ENCODE measurements at places on chromosomes 1 and 21.

GRCh38 chr1:167463080-167463479 lies 55.2 kb downstream of the CD247 start:
- no peak for DNase-seq

- no peak for DNase-seq
Measured at GRCh38 chr1:56081173-56081572, 498.2 kb downstream of the PLPP3 start.

DNA sequence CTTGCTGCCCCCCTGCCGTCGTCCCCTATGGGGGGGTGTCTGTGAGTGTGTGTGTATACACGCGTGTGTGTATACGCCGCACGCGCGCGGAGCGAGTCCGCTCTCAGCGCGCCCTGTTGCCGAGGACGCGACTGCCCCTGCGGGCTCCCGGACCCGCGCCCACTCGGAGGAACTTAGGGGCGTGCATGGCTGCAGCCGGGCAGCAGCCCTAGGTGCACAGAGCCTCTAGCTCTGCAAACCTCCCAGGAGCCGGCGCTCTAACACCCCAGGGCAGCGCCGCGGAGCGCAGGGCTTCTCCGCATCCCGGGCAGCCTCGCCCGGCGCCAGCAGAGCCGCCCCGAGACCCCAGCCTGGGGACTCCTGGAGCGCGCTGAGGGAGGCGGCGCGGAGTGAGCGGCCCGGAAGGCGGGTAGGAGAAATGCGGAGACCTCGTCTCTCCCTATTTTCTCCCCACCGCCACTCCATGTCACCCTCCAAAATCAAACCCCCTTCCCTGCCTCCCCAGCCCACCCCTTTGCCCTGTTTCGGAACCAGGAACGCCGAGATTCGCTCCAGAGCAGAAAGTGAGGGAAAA lies 574 bp downstream of the ITPKB start:
- DNase-seq = no peak

DNA sequence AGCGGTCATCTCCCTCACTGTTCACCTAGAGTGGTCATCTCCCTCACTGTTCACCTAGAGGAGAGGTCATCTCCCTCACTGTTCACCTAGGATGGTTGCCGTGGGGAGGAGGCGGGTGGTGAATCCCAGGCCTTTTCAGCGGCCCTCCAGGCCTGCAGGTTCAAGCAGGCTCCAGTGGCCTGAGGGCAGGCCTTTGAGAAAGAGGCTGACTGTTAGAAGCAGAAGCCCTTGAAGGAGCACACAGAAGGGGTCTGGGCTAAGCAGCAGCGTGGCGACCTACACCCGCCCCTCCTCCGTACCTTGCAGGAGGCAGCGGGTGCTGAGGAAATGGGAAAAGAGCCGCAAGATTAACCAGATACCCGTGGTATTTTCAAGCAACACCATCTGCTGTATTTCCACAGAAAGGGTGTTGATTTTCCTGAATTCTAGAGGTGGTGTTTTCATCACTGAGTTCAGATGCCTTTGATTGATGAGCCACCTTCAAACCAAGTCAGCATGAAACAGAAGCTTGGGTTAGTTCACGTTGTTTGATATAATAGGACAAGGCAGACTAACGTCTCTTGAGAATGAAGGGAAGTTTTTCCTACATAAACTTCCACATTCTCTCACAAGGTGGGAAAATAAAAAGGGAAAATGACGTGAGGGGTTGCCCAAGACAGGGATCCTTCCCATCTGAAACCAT lies 289.5 kb downstream of the KIF26B start:
- DNase-seq = no peak

DNA sequence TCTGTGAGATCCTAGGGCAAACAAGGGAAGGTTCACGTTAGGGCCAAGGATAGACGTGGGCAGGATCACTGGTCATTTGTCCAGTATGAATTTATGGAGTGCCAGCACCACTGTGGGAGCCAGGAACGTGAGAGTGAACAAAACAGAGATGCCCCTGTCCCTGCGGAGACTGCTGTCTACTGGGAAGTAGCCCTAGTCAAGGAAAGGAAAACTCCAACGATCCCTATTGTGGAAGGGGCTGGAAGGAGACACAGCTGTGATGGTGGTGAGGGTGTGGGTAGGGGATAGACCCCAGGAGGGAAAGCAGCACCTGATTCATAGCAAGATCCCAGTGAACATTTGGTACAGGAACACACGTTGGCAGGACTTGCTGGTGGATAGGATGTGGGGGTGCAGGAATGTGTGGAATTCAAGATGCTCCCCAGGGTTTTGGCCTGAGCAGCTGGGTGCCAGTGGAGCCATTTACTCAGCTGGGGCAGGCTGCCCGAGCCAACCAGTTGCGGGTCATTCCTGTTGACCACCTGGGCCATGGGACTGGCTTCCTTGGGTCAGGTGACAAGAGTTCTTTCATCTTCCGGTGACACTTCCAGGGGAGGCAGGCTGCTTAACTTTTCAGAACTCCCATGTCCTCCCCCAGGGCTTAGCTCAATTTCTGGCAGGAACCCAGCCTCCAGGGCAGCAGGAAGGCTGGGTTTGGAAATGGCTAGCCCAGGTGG lies 1.2 kb upstream of the ATP13A2 start:
- peak; percentile 61 for DNase-seq

DNA sequence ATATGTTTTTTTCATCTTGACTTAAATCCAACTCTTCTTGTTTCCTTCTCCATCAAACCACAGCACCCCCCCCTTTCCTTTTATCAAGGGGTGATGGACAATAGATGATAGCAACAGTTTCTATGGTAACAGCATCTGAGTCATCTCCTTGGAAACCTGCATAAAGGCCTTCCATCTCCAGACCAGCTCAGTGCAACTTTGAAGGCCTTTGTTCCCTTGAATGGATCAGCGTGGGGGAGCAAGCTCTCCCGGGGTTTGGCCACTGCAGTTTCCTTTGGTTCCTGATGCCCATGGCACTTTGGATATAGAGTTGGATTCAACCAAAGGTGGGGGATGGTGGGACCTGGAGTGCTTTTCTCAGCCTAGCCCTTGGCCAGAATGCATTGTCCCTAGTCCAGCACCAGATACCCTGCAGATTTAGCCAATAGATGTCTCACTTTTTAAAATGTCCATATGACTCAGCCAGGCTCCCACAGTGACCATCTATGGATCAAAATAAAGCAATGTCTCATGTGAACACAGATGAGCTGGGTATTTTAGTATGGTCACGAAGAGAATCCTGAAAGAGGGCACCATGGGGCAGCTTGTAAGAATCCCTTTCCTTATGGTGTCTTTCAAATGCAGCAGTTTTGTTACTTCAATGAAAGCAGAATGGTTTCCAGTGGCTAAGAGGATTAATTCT lies 127.7 kb downstream of the SPATA46 start:
- peak; percentile 15 for DNase-seq

DNA sequence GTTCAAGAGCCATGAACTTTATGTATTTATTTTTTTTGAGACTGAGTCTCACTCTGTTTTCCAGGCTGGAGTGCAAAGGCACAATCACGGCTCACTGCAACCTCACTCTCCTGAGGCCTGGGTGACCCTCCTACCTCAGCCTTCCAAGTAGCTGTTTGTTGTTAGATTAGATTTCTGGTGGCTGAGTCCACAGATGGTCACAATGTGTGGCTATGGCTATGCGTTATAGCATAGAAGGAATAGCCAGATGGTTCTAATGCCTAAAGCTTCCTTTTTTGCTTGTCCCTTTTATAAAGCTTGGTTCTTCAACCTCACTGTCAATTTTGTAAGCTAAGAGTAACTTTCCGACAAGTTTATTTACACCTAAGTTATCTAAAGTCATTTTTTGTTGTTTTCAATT lies 62.3 kb upstream of the FMN2 start:
- no peak for DNase-seq

DNA sequence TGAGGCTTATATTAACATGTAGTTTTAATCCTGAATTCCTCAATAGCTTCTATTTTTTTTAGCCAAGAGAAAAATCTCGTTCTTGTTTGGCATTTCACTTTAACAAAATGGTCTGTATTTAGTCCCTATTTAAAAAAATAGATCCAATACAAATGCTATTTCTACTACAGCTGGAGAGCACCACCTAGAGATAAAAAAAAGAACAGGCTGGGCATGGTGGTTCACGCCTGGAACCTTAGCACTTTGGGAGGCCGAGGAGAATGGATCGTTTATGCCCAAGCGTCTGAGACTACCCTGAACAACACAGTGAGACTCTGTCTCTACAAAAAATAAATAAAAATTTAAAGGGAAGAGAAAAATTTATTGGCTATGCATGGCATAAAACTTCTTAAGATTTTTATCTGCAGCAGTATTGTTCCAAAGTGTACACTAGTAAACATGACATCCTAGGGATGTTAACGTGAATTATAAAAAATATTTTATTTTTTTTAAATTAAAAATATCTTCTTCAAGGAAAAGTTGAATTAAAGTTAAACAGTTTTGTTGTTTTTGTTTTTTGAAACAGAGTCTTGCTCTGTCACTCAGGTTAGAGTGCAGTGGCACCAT lies 4.4 kb downstream of the ST7L start:
- DNase-seq = peak; percentile 55

DNA sequence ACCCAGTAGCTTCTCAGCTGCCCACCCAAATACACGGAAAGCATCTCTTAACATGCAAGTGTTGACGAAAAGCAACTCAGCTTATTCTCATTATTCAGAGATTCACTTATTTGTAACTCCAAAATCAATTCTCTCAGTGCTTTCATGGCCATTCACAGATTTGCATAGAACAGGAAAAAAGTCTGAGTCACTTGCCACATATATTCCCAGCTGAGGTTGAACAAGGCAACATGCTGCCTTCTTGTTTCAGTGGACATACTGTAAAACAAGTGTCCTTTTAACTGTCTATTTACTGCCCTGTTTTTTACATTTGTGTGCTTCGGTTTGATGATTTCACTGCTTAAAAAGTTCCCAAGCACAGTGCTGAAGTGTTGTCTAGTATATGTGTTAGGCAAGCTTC lies 273.0 kb downstream of the LTN1 start:
- no peak for DNase-seq

GRCh38 chr1:160148121-160148520 lies 3.3 kb upstream of the ATP1A4 start:
- DNase-seq = no peak

DNA sequence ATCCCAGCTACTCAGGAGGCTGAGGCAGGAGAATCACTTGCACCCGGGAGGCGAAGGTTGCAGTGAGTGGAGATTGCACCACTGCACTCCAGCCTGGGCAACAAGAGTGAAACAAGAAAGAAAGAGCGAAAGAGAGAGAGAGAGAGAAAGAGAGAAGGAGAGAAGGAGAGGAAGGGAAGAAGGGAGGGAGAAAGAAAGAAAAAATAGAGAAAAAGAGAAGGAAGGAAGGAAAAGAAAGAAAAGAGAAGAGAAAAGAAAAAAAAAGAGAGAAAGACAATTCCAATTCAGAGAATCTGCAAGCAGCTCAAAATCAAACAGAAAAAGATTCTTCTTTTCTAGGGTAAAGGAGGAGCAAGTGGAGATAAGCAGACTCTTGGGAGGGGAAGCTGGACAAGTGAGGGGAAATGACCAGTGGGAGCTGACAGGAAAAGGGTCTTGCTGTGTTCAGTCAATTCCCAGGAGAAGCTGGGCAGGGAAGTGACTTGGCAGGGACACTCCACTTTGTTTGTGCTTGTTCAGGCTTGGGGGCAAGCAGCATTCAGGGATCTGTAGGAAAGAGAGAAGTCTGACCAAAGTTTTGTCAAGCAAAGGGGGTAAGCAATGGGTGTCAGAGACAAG lies 3.6 kb upstream of the CAPN2 start:
- no peak for DNase-seq

- DNase-seq = no peak
Measured at GRCh38 chr21:33374450-33375096, 28.6 kb upstream of the IFNGR2 start.

GRCh38 chr1:180287988-180288705 lies 58.1 kb downstream of the LHX4 start:
- no peak for DNase-seq

DNA sequence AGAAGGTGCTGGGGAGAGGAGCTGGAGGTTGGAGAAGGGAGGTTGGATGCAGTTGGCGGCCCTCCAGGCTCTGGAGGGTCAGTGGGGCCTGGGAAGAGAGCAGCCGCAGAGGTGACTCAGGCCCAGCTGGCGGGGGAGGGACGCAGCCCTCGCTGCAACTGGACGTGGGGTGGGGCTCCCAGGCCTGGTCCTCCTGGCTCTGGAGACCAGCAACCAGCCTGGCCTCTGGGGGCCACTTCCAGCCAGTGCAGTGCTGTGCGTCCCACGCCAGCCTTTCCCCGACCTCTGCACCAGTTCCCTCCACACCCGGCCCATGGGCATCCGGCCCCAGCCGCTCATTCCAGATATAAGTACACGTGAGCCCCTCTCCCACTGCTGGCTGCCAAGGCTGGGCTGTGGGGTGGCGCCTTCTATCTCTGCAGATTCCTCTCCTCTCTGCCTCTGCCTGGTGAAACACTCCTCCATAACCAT lies 38.0 kb upstream of the COL18A1 start:
- peak; percentile 99 for DNase-seq

DNA sequence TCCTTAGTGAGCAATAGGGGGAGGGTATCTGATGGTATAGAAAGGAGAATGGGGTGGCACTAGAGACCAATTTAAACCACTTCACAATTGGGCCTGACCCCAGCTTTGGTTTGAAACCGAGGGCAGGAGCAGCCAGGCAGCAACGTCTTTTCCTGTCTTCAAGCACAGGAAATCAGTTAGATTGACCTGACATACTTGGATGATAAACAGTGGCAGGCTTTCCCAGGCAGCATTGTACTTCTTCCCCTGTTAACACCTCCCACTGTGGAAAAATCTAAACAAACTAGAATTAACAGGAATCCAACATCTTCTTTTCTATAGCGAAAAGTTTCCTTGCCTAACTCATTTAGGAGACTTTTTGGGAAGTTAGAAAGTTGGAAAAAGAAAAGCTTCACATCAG lies 40.6 kb downstream of the SELL start:
- no peak for DNase-seq

GRCh38 chr1:41564741-41565475 lies 80.4 kb upstream of the EDN2 start:
- no peak for DNase-seq

- DNase-seq = no peak
Measured at GRCh38 chr1:231665101-231665500, 38.5 kb downstream of the DISC1 start.

DNA sequence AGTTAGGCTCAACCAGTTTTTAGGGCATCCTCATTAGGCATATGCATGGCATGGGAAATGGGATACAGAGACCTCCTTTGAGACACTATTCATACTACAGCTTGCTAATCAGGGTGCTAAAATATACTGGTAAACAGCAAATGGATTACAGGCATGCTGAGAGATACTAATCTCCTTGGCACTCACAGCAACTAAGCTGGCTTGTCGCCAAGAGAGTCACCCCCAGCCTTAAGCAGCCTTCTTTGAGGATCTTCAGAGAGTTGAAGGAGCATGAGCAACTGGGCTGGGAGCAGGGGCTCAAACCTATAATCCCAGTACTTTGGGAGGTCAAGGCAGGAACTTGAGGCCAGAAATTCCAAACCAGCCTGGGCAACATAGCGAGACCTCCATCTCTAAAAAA lies 120.1 kb upstream of the NR5A2 start:
- DNase-seq = no peak
